ENCODE measurements at places on chromosomes 3 and 15.
A peak's percentile ranks its signal among the peaks of the same experiment; 100 is the strongest.

- no peak for DNase-seq
Measured at GRCh38 chr15:25239471-25240345, 199.1 kb downstream of the UBE3A start.

- DNase-seq = no peak
Measured at GRCh38 chr3:179666436-179667035, 13.7 kb downstream of the USP13 start.

- no peak for DNase-seq
Measured at GRCh38 chr15:63195569-63196015, 6.2 kb downstream of the RAB8B start.

- peak; percentile 8 for DNase-seq
Measured at GRCh38 chr3:64489361-64490044, 198.3 kb downstream of the ADAMTS9 start.

DNA sequence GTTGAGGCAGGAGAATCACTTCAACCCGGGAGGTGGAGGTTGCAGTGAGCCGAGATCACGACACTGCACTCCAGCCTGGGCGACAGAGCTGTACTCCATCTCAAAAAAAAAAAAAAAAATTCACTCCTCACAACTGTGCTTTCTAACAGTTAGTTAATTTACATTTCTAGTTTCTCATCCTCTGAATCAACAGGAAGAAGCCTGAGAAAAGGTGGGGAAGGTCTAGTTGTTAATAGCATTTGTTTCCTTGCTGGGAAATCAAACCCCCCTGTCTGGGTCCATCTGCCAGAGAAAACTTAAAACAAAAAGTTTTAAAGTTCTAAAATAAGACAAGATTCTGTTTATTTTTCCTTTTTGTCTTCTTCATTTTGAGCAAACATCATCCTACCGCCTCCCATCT, 62.3 kb downstream of the TMEM39A start:
- no peak for DNase-seq

DNA sequence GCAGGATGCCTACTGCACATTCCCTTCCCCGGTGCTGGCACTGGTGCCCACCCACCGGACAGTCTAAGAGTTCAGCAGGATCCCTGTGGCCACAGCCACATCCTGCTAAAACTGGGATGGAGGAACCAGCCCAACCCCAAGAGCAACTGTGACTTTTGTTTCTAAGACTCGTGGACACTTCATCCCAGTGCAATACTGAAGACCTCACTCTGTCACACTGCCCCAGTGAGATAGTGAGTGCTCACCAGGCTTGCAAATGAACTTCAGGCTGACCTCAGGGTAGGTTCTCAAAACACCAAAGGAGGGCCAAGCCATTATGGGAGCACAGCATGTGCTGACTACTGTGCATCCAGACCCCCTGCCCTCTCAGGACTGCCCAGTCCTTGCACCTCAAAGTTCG, 46.7 kb upstream of the MTMR14 start:
- no peak for DNase-seq

GRCh38 chr3:126129398-126129891, 45.5 kb upstream of the SLC41A3 start:
- no peak for DNase-seq

DNA sequence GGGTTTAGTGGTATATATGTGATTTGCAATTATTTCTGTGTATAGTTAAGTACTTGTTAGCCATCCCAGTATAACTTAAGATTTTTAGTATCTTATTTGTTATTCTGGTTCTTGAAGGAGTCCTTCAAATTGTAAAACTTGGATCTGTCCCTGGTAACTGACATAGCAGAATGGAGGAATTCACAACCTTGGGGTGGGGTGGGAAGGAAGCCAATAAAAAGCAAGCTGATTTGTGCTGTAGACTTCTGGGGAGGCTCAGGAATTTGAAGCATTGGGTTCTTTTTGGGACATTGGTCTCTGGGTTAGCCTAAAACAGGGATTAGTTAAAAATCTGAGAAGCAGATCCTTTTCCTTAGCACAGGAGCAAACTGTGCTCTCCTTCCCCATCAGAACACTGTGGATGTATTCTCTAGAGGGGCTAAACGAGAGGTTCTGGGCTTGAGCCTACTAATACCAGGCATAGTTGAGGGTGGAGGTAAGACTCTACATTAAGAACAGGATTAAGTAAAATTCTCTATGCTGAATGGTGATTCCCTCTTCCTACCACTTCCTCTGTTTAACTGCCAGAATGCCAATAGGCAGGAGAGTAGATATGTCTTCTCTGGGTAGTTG, 42.2 kb downstream of the GMPS start:
- no peak for DNase-seq

GRCh38 chr3:125037498-125038150, 18.2 kb downstream of the HEG1 start:
- DNase-seq = no peak

- no peak for DNase-seq
Measured at GRCh38 chr15:26294059-26294689, 431.0 kb upstream of the ATP10A start.

DNA sequence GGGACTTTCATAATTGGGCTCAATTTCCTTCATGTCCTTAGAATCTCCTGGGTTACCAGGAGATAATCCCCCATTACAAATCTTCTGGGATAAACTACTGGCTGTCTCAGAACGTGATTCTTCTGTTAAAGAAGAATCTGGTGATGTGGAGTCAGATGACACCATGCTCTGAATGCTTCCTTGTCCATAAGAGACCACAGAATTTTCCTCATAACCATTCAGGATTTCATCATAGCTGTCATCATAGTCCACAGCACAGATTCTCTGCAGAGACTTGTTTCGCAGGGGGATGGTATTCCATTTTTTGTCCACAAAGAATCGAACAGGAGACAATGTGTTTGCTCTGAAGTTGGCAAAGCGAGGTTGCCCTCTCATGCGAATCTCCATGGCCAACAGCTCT, 109.8 kb upstream of the TSPAN3 start:
- no peak for DNase-seq

- no peak for DNase-seq
Measured at GRCh38 chr3:87486115-87486514, 209.7 kb upstream of the POU1F1 start.

- DNase-seq = no peak
Measured at GRCh38 chr3:25510797-25511196, 82.7 kb downstream of the RARB start.

DNA sequence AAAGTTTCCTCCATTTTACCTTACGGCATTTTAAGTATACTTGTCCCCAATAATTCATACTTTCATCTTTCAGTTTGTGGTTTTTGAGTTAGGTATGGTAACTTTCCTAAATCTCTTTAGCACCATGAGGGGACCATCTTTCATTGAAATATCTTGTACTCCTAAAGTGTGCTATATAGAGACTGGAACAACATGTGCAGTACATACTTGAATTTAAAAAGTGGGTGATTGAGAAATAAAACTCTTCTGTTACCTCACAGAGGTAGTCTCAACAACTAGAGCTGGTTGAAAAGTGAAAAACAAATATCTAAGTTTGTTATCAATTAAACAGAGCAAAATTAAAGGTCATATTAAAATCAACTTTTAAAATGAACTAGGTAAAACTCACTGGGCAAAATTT, 423.1 kb downstream of the ROBO2 start:
- no peak for DNase-seq

DNA sequence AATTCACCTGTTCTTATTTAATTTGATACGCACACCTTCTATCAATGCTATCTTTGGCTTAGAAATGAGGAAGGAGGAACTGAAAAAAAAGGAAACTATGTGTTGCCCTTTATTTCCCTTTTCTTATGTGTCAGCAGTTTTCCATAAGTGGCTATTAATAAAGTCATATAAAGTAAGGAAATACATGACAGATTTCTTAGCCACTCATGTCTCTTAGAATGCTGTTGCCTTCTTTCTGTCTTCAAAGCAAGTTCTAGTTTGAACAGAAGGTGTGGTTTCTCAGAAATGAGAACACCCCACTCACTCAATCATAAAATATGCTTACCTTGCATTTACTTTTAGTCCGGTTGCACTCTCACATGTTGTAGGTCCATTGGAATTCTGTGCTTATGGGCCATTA, 640.5 kb upstream of the GRM7 start:
- DNase-seq = no peak

GRCh38 chr3:116966649-116967048, 257.1 kb downstream of the TUSC7 start:
- DNase-seq = no peak

DNA sequence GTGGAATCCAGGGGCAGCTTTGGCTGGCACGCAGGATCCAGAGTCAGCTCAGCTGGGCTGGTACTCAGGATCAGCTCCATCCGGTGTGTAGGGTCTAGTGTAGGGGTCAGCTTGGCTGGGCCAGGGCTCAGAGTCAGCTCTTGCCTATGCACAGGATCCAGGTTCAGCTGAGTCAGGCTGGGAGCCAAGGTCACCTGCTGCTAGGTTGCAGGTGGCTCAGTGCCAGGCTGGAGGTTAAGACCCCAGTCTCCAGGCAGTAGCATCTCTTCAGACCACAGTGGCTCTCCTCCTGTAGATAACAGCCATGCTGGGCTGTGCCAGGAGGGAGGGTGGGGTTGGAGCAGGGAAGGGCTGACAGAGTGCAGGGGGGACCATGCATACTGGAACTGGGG, 1.8 kb downstream of the HYAL3 start:
- DNase-seq = no peak

DNA sequence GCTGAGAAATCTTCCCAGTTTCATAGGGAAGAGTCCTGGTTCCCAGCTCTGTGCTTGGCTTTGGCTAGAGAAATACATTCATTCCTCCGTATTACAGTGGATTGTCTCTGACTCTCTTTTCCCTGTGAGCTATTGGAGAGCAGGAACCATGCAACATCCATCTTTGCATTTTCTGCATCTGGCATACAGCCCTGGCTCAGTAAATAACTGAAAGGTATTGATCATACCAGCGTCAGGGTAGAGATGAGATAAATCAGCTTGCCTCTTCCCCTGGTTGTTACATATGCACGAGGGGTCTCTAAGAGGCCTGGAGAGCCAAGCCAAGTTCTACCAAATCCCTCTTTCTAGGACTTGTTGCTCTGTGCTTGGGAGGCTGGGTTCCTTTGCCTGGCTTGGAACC, 35.2 kb downstream of the FOXB1 start:
- no peak for DNase-seq

DNA sequence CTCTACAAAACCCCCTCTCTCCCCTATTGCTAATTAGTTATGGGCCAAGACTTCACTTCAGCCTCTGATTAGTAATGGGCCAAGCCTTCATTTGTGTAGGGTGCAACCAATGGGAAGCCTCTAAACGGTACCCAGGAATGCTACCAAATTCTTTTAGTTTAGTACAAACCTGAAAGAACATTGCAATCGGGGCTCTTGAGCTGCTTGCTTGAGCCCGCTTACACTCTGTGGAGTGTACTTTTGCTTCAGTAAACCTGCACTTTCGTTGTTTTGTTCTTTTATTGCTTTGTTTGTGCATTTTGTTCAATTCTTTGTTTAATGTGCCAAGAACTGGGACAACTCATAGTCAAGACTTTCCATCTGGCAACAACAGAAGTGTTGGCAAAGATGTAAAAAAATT, 26.2 kb downstream of the DNAAF4 start:
- no peak for DNase-seq

- DNase-seq = no peak
Measured at GRCh38 chr3:22319446-22319845, 568.4 kb upstream of the ZNF385D start.

DNA sequence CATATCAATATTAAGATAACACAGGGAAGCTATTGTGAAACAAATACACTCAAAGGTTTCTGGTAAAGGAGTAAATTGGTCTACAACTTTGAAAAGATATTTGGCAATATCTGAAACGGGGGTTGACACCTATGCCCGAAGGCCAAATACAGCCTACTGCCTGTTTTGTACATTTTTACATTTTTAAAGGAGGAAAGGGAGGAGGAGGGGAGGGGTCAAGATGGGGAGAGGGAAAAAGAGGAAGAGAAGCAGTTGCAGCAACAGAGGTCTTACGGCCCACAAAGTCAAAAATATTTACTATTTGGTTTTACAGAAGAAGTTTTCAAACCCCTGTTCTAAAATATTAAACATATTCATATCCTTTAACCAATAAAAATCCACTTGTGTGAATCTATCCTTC, 94.2 kb downstream of the FMN1 start:
- no peak for DNase-seq

All from NCI-H774 (cell line).